Suppressor macrophage treated with lipopolysaccharide for 4 hours (primary cell): ENCODE measurements at places on chromosomes 12 and 14.

- no peak for DNase-seq
These were observed 39.1 kb downstream of the ADCK1 start for GRCh38 chr14:77838831-77839511.

DNA sequence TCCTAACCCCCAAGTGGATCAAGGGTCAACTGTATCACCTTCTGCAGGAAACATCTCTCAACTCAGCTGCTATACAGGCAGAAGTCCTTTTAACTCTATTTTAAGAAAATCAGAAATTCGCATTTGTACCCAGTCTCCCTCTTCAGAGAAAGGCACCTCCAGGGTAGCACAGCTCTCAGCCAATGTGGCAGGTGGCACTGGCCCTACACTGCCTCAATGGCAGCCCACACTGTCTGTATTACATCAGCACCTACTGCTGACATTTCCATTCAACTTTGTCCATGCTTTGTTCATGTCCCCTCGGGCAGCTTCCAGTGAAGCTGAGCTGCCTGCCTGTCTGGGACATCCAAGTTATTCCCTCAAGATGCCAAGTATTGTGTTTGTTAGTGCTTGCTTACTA, 8.8 kb downstream of the SPTSSA start:
- DNase-seq: no peak

DNA sequence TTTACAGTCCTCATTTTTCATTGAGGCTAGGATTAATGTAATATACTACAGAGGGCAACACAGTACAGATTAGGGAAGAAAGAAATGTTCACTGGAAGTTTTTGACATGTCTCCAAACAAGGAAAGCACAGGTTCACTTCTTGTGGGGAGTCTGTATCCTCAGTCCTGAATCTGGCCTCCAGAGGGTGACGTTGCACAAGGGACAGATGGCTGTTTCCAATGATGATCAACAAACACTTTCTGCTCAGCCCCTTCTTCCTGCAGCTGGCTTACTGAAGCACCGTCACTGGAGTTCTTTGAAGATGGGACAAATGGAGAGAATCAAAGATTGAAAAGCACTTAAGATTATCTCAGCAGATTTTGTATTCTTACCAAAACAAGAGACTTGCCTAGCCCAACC, 123.3 kb upstream of the OR4E1 start:
- no peak for DNase-seq

- DNase-seq: no peak
These were observed 76.4 kb downstream of the FGD4 start for GRCh38 chr12:32475724-32476123.

- DNase-seq: no peak
These were observed 191.3 kb downstream of the ANO6 start for GRCh38 chr12:45406988-45407850.

DNA sequence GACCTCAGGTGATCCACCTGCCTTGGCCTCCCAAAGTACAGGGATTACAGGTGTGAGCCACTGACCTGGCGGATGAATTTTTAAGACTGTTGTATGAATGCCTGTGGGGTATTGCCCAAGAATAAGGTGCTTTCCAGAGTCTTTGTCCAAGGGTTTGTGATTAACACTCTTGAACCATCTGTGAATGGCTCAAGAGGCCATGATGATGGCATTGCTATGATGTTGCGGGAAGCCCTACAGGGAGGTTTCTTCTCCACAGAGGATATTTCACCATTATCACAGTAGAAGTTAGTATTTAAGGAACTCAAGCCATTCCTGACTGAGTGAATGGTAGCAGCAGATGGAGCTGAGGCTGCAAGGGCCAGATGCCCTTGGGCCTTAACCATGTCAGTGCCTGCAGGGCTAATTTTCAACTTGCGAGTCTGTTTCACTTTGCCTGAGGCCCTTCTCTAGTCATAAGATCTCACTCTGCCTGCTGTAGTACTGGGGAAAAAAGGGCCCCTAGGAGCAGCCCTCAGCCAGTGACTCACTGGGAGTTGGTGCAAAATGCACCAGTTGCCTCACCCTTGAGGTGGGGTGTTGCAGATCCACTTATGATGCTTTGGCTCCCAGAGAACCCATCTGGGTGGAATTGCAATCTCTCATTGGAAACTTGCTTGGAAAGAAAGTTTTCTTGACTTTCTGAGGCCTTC, 108.6 kb upstream of the FLRT2 start:
- DNase-seq: peak; percentile 52

- DNase-seq: no peak
These were observed 220.6 kb upstream of the RGS6 start for GRCh38 chr14:71711619-71712018.

DNA sequence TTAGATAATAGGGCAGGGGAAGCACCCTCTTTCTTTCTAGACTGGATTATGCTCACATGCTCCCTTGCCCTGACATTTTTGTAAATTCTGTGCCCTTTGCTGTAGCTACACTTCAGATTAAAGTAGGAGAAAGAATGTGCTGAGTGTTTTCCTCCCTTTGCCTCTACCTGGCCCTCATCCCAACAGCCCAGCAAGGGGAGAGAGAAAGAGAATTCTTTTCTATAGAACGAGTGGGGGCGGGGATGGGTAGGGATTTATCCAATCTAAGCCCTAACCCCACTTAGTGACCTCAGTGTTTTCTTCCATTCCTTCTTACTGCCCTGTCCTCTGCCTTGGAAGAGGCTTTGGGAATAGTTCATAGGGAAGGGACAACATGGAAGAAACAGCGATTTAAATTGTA, 13.5 kb downstream of the GPR84 start:
- no peak for DNase-seq

- no peak for DNase-seq
These were observed 676 bp downstream of the MRPL42 start for GRCh38 chr12:93468008-93468371.

DNA sequence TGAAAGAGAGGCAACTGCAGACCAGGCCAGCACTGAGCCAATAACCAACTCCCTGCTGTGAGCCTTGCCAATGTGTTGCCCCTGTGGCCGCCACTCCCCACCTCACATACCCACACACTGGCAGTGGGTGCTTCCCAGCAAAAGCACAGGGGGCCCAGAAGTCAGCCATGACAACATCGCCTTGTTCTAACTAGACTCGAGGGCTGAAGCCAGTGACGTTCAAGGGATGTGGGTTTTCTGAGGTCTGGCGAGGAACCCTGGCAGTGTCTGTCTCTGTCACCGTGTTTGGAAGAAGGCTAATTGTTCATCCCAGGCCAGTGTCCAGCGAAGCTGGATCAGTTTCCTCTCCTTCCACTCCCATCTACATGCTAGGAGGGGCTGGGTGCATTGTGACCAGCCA, 311.8 kb upstream of the AMIGO2 start:
- no peak for DNase-seq

DNA sequence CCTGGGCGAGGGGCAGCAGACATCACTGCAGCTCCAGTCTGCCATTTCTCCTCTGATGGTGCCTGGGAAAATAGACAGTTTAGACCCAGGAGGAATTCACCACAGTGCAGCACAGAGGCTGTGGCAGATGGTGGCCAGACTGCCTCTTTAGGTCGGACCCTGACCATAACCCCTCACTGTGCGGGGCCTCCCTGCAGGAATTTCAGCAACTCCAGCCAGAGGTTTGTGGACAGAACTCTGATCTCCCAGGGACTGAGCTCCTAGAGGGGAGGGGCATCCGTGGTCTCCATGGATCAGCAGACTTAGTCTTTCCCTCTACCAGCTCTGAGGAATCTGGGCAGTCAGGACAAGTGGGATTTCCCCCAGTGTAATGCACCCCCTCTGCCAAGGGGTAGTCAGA, 106.5 kb downstream of the ZC3H14 start:
- DNase-seq: no peak

DNA sequence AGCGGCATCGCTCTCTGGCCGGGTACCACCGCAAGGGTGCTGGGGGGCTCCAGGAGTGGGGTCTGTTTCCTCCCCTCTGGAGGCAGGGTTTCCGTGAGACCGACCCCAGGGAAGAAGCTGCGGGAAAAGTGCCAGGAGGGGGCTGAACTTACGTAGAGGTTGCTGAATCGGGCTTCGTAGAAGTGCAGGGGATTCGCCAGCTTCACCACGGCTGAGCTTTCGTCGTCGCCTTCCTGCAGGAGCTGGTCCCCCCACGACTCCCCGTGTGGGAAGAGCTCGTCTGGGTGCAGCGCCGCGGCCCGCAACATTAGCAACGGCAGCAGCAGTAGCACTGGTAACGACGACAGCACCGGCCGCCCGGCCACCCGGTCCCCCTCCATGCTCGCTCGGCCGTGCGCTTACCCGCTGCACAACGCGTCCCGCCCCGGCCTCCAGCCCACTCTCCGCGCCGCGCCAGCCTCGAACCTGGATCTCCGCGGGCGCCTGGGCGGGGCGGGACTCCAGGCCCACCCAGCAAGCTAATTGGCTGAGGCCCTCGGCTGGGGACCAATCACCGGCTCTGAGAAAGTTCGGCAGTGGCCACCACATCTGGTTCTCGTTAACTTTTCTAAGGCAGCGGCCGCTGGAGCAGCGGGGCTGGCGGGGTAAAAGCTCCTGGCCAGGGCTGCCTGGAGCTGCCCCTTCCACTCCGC, at the start of gene NID2:
Gene NID2, minus strand, starts transcription at position 445 of the 692 bp plus-strand sequence. Its CDS starts 65 bp downstream, at position 380.
- DNase-seq: peak; percentile 20

DNA sequence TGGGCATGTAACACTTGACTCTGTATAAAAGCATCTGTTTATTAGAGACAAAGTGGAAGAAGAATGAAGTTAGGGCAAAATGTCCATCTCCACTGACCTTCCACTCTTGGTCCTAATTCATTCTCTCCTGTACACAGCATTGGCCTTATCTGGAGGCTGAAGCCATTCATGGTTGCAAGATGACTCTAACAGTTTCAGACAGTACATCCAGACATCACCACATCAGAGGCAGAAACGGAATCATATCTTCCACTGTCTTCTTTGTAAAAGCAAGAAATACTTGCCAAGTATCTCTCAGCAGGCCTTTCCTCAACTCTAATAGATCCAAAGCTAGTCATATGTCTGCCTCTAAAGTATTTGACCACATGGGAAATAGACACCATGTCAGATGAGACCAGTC, 41.1 kb downstream of the PTHLH start:
- no peak for DNase-seq

GRCh38 chr12:103318566-103318965, 177.2 kb downstream of the C12orf42 start:
- no peak for DNase-seq

DNA sequence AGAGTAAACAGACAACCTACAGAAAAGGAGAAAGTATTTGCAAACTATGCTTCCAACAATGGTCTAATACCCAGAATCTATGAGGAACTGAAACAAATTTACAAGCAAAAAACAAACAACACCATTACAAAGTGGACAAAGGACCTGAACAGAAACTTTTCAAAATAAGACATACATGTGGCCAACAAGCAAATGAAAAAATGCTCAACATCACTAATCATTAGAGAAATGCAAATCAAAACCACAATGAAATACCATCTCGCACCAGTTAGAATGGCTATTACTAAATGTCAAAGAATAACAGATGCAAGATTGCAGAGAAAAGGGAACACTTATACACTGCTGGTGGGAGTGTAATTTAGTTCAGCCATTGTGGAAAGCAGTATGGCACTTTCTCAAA, 125.8 kb downstream of the C12orf42 start:
- no peak for DNase-seq

GRCh38 chr14:75393794-75394193, 34.0 kb upstream of the JDP2 start:
- no peak for DNase-seq
